Prostate gland (tissue), 2 donors: ENCODE measurements at places on chromosomes 7 and 10. TPM values are rescaled to one million over a fixed set of nuclear protein-coding genes. Genes with fewer than 3 reads are reported as not detected.
A peak's percentile ranks its signal among the peaks of the same experiment; 100 is the strongest.

GRCh38 chr7:52009181-52009580 is 692.6 kb upstream of the COBL start:
- no peak for DNase-seq

- DNase-seq = no peak
Observed at GRCh38 chr10:123187781-123188180, 33.6 kb downstream of the BUB3 start.

GRCh38 chr10:33676606-33677339 is 342.3 kb upstream of the NRP1 start:
- DNase-seq = no peak

- DNase-seq = no peak
Observed at GRCh38 chr7:100962537-100962936, 6.8 kb upstream of the MUC12 start.

GRCh38 chr10:62185919-62186692 is 82.5 kb downstream of the RTKN2 start:
- no peak for DNase-seq

GRCh38 chr7:42876182-42877068 is 35.4 kb downstream of the C7orf25 start:
- DNase-seq = peak; percentile 61

DNA sequence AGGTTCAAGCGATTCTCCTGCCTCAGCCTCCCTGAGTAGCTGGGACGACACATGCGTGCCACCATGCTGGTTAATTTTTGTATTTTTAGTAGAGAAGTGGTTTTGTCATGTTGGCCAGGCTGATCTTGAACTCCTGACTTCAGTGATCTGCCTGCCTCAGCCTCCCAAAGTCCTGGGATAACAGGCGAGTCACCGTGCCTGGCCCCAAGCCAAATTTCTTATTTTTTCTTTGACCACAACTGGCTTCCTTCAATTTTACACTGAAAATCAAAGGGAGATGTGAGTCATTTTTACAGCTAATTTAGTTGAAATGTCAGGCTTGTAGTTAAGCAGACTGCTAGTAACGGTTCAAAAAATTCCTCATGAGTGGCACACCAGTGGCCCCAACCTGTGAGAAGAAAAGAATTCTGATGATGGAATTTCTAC is 7.8 kb downstream of the RNF216 start:
- no peak for DNase-seq

- DNase-seq = no peak
Observed at GRCh38 chr10:113897693-113898618, 43.5 kb downstream of the NHLRC2 start.

GRCh38 chr7:130521258-130521951 is 29.5 kb downstream of the MEST start:
- DNase-seq = no peak

GRCh38 chr7:121302214-121302745 is 26.5 kb upstream of the WNT16 start:
- no peak for DNase-seq

DNA sequence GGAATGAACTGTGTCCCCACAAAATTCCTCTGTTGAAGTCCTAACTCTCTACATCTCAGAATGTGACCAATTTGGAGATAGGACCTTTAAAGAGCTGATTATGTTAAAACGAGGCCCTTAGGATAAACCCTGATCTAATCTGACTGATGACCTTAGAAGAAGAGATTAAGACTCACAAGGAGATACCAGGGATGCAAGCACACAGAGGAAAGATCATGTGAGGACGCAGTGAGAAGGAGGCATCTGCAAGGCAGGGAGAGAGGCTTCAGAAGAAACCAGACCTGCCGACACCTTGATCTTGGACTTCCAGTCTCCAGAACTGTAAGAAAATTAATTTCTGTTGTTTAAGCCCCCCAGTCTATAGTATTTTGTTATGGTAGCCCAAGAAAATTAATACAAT is 94.9 kb upstream of the ZNF800 start:
- DNase-seq = no peak

- no peak for DNase-seq
Observed at GRCh38 chr7:22549667-22550513, 49.9 kb upstream of the STEAP1B start.

GRCh38 chr7:157475601-157476000 is 138.8 kb downstream of the DNAJB6 start:
- no peak for DNase-seq

- DNase-seq = no peak
Observed at GRCh38 chr7:142371586-142372377, 113.9 kb upstream of the PRSS58 start.

GRCh38 chr10:132714096-132714985 is 71.6 kb downstream of the NKX6-2 start:
- DNase-seq = no peak

DNA sequence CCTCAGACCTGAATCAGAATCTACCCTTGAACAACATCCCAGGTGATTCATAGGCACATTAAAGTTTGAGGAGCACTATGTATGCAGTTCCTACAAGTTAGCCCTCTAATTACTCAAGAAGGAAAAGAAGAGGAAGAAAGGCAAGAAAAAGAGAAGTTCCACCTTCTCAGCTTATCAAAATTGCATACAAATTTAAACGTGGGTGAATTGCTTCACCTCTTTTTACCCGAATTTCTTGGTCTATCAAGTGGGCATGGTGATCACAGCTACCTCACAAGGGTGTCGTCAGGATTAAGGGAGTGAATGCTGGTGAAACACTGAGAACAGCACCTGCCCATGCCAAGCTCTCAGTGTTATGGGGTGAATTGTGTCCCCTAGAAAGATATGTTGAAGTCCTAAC is 43.8 kb upstream of the PAPSS2 start:
- no peak for DNase-seq

DNA sequence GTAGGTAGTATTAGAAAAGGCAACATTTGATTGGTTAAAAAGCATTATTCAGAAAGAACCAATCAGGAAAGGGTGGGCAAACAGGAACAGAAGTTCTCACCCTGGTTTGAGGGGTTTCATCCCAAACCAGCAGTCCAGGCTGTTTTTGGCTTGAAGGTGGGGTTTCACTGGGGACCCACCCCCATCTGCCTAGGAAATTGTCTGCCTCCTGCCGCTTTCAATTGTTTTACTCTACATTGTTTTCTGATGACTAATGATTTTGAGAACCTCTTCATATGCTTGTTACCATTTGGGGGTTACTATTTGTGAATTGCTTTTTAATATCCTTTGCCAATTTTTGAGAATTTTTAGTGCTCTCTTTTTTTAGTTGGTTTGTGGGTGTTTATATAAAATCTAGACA is 3.3 kb upstream of the PCBD1 start:
- no peak for DNase-seq

- no peak for DNase-seq
Observed at GRCh38 chr7:89145801-89146200, 350.3 kb upstream of the TEX47 start.

NME8 gene
- 0.91 TPM for total RNA-seq

CALML3 gene
- total RNA-seq = 1.6 TPM

SNCG gene
- total RNA-seq = 46.6 TPM

TBXAS1 gene
- total RNA-seq = 44.1 TPM

TEX36 gene
- total RNA-seq = not detected

PON1 gene
- not detected for total RNA-seq
